ENCODE measurements at places on chromosomes 16 and 17.

- peak; percentile 68 for DNase-seq
Measured at GRCh38 chr17:55513885-55514590, 2.8 kb upstream of the SMIM36 start.

DNA sequence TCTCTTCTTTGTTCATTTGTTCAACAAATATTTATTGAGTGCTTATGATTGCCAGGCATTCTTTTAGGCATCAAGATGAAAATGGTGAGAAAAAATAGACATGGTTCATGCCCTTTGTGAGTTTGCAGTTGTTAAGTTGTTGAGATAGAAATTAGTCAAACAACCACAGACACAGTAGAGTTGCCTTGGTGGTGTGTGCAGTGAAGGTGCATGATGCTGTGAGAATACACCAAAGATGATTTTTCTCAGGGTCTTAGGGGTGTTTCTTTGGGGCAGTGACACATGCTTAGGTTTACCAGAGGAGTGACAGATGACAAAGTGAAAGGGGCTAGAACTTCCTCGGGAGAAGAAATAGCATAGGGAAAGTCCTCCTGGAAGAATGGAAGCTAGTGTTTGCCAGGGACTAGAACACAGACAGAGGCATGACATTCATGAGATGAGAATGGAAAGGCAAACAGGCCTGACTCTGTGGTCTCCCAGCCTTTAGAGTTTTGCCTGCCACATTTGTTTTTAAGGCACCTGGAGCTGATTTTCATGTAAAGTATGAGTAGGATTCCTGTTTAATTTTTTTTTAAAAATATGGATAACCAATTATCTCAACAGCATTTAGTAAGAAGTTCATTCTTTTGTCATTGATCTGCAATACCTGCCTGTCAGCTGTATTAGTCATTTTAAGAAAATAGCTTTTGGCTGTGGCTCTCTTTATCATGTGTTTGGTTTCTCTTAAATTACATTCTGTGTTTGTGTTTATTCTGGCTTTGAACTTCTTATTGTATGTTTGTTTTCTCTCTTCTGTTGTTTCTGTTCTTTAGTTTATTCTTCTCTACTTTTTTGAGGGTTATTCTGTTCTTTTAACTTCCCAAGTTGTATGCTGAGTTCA is 36.6 kb downstream of the CYLD start:
- DNase-seq: no peak

DNA sequence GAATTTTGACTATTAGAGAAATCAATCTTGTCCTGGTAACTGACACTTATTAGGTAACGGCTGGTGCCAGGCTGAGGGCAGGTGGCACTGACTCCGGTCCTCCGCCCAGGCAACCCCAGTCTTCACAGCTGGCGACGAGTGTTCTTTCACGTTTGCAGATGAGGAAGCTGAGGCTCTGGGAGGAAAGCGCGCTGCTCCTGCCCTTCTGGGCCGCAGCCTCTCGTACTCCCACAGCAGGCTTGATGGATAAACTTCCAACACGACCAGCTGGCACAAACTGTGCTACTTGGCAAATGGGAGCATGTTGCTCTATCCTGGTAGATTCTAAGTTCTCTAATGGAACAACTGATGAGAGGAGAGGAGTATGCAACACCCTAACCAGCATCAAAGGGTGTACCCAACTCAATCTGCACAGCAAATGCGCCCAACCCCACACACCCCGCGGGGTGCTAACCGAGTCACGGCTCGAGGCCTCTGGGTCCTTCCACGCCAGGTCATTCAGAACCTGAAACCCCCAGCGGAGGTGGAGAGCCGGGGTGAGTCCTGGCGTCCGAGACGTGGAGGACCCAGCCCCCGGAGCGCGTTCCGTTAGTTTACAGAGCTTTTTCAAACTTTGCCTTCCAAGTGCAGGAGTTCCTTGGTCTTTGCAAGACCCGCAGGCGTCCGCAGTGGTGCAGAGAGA is 477 bp upstream of the SLC47A1 start:
- no peak for DNase-seq

DNA sequence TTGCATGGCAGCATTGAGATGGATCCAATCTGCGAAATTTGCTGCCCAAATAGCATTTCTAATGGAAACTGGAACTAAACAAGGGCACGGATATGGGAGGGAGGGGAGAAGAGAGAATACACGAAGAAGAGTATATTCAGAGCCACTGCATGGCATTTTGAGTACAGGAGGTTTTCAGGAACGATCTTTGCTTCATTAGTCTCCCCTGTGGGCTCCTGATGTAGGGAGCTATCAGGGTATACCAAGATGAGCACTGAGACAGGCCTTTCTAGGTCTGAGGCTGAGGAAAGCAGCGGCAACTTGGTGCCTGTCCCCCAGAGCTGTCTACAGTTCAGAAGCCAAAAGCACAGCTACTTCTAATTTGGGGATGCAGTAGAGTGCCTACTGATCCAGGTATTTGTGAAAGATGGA is 257.7 kb upstream of the PMFBP1 start:
- no peak for DNase-seq

DNA sequence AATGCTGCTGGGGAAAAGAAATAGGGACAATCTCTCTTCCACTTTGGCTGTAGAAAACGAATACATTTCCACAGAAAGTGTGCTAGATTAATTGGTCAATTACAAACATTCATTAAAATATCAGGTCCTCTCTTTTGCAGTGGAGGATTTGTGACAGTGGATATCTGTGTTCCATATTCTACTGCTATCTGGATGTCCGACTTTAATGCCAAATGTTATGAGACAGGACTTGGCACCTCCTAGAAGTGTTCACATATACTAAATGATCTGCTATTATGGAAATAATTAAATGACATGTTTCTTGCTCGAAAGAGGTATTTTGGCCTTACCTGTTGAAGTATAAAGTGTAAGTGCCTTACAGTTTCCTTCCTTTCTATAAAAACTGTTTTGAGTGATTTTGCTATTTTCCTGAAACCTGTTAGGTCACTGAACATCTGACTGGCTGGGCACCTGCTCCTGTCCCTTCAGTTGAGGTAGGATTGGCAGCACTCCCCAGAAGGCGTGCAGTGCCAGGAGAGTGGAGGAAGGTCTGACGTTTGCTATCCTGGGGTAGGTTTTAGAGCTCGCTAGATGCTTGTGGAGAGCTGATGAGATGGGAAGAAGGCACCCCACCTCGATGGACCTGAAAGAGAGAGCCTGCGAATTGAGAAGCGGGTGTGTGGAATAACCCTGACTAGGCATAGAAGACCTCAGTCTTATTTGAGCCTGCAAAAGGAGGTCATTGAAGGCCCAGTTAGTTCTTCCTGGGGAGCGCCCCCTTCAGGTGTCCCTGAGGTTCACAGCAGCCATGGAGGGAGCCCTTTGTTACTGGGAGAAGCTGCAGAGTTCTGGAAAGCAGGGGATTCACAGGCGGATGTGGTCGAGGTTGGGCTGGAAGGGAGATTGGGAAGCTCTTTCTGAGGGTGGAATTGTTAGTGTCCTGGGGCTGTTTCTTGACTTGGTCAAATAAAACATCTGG is 159.4 kb upstream of the ZNF267 start:
- DNase-seq: no peak

DNA sequence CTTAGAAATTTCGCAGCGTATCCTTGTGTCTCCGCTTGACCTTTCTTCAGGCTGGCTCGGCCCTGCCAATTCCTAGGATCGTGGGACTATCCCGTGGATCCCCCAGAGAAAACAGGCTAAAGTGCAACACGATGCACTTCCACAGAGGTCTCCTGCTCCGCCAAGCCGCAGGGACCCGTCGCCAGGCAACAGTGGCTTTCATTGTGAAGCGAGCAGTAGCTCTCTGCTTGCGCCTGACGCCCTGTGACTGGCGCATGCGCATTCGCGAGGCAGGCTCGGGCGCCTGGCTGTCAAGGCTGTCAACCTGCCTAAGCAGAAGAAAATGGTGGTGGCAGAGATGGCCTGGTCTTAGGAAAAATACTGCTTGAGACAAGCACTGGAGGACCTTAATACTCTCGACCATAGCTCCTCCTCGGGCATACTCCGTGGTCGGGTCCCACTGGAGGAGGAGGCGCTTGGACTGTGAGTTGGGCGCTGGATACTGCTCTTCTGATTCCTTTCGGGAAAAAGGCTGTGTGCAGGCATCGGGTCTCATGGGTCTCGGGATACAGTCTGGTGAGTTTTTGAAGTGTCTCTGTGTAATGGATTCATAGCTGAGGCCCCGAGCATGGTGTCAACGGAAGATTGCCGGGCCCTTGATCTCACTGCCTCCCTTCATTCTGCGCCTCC is 2336.1 kb downstream of the TP53TG3F start:
- DNase-seq: no peak

GRCh38 chr17:60102632-60103096 is 23.9 kb upstream of the HEATR6 start:
- DNase-seq: peak; percentile 32

GRCh38 chr17:12118617-12119016 is 97.9 kb downstream of the MAP2K4 start:
- no peak for DNase-seq

GRCh38 chr16:23351360-23351759 is 49.3 kb downstream of the SCNN1B start:
- DNase-seq: no peak

DNA sequence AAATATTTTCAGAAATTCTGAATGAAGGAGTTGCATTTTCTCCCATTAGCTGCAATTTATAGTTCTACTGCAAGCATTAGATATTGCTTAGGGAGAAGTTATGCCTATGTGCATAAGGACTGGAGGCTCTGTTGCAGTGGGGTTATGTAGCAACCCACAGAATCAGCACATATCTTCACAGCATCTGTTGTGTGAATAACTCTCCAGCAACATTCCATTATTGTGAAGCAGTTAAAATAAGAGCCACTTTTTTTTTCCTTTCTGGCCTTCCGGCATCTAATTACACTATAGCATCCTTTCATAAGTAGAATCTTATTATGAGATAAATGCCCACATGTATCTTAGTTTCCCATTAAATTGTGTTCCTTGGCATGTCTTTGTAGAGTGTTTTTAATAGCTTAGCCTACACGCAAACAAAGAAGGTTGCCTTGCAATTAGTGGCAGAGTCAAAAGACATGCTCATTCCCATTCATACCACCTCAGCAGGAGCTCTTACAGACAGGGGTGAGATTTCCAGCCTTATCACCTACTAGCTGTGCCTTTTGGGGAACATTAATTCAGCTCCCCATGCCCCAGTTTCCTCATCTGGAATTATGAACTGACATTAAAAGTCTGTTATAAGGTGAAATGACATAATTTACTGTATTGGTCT is 596.0 kb upstream of the GOT2 start:
- no peak for DNase-seq

DNA sequence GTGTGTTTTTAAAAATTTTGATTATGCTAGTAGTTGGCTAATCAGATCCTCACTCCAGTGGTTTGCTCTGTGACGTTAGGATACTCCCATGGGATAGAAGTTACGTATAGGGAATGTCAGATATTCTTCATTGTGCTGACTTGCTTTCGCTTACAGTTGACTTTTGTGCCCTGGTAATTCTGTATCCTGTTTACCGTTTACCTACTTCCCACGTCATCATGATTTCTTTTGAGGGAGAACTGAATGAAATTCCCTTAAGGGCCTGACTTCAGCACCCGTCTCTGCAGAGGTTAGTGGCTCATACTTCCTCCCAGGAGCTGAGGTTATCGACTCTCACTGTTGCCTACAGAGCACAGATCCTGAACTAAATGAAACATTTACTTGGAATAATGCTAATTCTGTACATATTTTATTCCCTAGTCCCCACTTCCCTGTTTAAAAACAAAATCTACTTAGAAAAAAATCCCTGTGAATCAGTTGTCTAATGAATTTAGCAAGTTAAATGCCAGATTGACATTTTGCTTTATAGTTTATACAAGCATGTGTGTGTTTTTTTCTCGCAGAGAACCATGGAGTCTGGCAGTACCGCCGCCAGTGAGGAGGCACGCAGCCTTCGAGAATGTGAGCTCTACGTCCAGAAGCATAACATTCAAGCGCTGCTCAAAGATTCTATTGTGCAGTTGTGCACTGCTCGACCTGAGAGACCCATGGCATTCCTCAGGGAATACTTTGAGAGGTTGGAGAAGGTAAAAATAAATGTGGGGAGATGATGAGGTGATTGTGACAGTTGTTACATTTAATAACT is 2.8 kb downstream of the PRKAR1A start:
- peak; percentile 91 for DNase-seq

DNA sequence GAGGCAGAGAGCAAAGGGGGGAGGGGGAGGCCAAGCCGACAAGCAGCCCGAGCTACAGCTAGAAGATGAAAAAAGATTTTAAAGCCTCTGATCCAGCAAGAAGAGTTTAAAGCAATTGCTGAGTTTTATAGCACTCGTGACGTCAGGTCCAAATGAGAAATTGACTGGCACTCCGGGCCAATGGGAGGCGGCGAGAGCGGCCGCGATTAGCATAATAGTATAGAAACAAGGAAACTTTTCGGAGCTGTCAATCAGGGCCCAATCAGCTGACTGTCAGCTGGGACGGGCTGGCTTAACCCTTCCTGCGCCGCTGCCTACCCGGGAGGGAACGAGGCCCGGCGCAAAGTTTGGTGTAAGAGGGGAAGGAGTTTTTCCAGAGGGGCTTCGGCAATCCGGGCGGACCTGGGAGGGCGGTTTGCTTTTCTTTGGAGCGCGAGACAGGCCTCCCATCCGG is at the start of gene MAF:
Gene MAF, minus strand, starts transcription at position 100 of the 454 bp plus-strand sequence. CDS start 835 bp downstream, outside the sequence.
- DNase-seq: peak; percentile 91

- DNase-seq: no peak
Measured at GRCh38 chr17:78817123-78817522, 23.5 kb downstream of the USP36 start.

DNA sequence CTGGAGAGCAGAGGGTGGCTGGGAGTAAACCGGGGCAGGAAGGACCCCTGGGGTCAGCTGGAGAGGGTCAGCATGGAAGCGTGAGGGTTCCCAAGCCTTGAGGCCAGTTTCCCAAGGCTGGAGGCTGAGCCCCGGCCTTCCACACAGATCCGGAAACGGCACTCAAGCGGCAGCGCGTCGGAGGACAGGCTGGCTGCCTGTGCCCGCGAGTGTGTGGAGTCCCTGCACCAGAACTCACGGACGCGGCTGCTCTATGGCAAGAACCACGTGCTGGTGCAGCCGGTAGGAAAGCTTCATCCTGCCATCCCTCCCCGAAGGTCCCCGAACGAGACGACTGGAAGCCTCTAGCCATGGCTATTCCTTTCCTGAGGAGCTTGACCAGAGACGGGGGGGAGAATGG is 26.0 kb downstream of the SGSM2 start:
- no peak for DNase-seq

GRCh38 chr16:89431630-89432029 is 58.7 kb downstream of the ANKRD11 start:
- DNase-seq: no peak

DNA sequence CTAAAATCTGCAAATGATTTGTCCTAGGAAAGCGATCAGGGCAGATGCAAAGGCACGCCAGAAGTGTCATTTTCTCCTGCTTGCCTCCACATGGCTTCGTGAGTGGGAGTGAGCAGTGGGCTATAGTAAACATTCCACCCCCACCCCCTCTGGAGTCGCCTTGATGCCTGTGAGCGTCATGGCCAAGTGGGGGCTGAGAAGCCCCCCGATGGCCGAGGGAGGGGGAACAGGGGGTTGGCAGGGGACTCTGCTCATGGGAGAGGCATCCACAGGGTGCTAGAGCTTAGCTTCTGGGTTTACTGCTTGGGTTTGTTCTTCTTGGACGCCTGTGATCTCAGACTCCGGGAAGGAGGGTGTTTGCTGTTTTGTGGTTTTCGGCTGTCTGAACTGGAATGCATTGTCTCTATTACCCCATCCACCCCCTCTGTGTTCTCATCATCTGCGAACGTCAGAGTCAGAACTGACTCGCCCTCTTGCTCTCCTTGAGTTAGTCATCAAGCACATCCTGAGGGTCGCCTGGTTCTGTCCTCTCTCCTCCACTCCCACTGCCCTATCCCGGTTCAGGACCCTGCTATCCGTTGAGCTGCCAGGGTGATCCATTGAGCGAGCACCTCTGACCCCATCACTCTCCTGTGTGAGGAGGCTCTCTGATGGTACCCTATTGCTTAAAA is 15.4 kb downstream of the TNS4 start:
- DNase-seq: peak; percentile 50

All from kidney capillary endothelial cell (primary cell).